CD4-positive, alpha-beta memory T cell (primary cell): ENCODE measurements at places on chromosomes 6 and 20.

GRCh38 chr6:4603291-4603690, 172.9 kb upstream of the CDYL start:
- DNase-seq = no peak

DNA sequence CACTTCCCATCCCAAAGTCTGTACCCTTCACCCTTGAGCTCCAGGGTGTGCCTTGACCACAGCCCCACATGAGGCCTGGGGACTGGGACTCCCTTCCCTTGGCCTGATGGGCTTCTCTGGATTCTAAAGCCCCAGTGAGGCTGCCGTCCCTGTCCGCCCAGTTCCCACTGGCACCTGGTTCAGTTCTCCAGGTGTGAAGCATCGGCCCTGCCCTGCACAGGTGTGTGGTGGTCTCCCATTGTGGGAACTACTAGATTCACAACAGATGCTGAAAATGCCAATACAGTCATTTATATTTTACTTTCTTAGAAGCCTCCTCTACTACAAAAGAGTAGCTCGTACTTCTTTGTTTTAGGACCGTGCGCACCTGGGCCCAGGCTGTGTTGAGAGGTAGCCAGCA, 72.8 kb downstream of the TTLL2 start:
- DNase-seq = no peak

DNA sequence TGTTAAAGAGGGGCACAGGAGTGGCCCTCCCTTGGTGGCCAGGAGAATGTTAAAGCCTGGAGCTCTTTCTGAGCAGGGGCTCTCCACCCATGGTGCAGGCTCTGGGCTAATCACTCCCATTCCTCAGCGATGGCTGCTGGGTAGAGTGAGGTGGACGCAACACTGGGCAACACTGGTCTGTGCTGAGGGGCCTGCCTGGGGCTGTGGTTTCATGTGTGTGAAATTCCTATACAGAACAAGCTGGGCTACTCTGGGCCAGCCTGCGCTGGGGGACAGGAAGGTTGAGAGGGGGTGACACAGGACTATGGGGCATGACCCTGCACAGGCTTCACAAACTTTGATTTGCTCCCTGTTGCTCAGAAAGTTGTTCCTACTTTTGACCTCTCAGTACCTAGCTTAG, 392.6 kb downstream of the ZFAND3 start:
- no peak for DNase-seq

GRCh38 chr6:166900956-166901607, 55.3 kb downstream of the RNASET2 start:
- DNase-seq = no peak

GRCh38 chr6:17865243-17865642, 122.2 kb downstream of the KIF13A start:
- no peak for DNase-seq

DNA sequence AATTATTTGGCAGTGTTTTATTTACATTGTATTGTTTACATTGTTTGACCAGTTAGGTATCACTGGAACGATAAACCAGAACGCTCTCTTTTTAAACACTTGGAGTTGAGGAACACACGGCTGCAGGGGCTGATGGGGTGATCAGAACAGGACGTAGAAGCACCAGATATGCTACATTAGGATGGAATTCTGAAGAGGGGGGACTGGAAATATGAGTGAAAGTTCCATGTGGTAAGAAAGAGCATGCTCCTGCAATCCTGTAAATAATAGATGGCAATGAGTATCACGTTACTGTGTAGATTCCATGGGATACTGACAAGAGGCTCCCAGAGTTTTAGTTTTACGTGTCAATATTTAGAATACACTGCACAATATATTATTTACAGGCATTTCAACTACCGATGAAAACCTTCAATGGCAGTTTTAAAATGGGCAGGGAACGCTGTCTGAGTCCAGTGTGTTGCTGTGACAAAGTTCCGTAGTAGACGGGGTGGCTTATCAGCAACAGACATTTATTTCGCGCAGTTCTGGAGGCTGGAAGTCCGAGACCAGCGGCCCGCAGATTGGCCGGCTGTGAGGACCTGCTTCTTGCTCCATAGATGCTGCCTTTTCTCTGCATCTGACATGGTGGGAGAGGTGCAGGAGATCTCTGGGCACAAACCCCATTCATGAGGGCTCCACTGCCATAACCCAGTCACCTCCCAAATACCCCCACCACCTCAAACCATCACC, 43.1 kb downstream of the SYNJ2 start:
- DNase-seq = no peak

DNA sequence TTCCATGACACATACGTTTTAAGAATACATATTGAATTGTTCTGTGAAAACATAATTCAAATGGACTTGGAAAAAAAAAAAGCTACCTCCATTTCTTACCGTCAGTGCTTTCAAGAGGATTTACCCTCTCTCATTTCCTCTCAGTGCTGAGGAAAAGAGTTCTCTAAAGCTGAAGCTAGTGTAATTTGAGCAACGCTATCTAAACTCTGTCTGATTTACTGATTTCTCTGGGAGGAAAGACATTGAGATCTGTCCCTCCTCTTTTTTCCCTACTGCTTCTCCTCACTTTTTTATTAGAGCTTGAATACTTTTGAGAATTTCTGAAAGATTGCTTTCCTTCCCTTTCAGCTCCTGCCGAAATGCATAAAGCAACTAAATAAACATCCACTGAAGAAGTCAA, 41.2 kb upstream of the GRIK2 start:
- DNase-seq = no peak

DNA sequence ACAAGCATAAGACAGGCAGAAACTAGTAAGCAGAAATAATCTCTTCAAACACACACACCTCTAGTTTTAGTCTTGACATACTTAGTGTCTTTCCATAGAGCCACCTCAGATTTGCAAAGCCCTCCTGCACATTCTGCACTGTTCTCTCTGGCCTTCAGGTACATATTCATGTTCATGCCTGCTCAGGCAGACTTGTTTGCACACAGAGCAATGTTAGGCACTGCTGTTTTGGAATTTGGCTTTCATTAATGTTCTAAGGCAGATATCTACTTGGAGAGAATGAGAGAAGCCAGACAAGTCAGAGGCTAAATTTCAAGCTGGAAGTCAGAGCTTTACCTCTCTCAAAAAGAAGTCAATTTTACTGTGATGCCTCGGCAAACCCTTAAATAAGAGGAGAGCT, 21.3 kb upstream of the DST start:
- DNase-seq = no peak

GRCh38 chr20:49808753-49809152, 3.9 kb upstream of the SLC9A8 start:
- no peak for DNase-seq

DNA sequence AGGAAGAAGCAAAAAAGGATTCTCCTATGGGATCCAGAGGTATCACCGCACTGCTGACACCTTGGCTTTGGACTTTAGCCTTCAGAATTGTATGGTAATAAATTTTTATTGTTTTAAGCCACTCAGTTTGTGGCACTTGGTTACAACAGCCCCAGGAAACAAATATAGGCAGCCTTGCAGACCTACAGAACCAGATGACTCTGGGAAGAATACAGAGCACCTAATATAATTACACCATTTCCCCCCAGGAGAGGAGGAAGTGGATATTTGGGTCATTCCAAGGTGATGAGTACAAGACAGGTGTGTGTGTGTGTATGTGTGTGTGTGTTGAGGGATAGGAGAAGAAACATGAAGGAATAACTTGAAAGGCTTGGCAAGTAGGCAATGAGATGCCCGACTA, 84.2 kb upstream of the ENPP5 start:
- no peak for DNase-seq

DNA sequence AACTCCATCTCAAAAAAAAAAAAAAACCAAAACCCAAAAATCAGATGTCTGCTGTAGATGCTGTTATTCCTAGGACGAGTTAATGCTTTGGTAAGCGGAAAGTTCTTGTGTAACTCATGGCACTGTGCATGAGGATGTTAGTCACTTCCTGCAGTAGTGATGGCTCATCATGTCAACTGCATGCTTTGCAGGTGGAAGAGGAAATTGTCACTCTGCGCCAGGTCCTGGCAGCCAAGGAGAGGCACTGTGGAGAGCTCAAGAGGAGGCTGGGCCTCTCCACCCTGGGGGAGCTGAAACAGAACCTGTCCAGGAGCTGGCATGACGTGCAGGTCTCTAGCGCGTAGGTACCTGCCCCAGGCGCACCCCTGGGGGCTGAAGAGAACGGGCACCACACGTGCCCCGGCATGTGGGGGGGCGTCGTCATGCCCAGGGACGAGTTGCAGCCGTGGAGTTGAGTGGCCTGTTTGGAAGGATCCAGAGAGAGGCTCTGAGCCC, 8.5 kb downstream of the TPD52L2 start:
- no peak for DNase-seq

DNA sequence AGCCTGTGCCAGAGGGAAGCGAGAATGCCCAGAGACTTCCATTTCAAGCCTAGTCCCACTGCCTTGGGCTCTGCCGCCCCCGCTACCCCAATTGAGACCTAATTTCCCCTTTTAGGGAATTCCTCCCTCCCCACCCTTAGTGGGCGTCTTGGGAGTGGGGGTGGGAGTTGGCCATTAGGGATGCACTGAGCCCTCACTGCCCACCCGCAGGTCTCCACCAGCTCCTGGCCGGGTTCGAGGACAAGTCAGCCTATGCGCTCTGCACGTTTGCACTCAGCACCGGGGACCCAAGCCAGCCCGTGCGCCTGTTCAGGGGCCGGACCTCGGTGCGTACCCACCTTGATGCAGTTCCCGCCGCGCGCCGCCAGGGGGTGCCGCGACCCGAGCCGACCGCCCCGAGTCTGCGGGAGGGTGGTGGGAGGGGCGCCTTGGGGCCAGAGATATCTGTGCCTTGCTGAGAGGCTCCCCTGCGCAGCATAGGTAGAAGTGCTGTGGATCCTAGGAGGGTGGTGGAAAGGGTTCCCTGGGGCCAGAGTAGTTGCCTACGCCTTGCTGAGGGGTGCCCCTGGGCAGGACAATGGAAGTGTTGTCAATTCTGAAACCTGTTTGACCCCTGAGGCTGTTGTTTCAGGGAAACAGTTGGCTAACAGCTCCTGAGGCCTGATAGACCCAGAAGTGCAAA, 9.2 kb downstream of the ITPA start:
- peak; percentile 72 for DNase-seq

DNA sequence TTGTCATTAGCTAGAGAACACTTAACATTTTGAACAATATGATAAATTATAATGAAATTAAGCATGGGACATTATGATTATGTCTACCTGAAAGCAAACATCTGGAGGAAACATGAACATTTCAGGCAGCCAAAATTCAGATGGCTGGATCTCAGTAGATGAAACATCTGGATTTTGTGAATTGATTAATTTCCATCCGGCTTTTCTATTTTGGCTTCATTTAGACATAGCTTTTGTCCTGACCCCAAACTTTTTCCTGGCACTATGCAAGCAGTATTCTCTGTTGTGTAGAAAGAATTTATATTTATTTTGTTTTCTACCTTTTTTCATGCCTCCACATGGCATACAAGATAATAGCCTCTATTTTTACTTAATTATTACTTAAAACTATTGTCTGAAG, 186.3 kb downstream of the OGFRL1 start:
- DNase-seq = no peak

GRCh38 chr6:77461796-77462195, 1.5 kb downstream of the HTR1B start:
- no peak for DNase-seq

GRCh38 chr6:145480024-145480423, 255.3 kb downstream of the EPM2A start:
- DNase-seq = peak; percentile 9

- DNase-seq = peak; percentile 70
Measured at GRCh38 chr6:37182736-37183590, 13.0 kb downstream of the PIM1 start.

DNA sequence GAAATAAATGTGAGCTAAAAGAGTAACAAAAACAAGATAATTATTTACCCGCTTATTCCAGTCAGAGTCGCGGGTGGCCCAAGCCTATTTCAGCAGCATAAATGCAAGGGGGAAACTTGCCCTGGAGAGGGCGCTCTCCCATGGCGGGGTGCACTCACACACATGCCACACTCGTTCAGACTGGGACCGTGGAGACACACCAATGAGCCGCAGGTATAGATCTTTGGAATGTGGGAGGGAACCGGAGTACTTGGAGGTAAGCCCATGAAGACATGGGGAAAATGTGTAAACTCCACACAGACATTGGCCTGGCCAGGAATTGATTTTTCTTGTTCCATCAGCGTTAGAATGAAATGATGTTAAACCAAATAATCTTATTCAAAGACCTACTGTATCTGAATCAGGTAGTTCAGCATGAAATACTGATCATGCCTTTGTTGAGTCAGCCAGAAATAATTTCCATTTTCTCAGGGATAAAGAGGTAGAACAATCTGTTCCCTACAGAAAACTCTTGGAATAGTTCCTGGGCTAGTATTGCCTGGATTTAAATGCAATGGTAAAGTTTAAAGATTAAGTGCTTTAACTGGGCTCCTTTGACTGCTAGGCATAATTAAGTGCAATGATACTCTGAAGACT, 191.5 kb downstream of the MCHR2 start:
- DNase-seq = no peak

DNA sequence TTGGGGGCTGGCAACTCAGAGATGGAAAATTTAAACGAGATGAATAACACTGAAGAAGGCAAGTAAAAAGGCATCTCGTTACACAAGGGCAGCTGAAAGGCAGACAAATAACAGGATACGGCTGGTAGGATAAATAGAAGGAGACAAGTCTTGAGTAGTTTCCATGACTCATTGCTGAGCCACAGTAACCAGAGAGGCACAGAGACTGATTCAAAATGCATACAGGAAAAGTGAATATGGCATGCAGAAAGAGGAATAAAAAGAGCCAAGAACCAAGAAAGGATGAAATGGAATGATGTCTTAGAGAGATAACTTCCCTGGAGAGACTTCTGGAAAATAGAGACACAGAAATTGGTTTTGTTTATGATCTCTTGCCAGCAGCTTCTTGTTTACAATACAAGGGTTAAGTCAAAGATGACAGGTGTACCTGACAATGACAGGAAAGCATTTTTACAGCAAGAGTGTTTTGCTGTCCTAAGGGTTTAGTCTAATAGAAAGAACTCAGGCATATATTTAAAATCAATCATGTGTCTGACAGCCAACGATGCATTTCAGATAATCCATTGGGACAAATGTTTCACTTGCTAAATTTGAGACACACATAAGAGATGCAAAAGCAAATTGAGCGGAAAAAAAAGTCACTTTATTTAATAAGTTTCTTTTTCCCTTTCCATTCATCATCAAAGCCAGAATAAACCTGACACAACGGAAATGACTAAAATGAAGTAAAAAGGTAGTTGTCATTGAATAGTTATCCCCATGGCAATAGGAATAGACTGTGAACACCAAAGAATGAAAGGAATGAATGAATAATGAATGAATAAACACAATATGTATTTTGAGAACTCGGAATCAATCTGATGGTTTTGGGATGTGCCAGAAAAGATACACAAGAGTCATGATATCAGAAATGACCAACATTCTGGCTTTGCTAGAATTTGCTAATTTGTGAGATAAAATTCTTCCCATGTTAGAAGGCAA, 68.0 kb upstream of the KCNQ5 start:
- no peak for DNase-seq
